ENCODE measurements at places on chromosomes 1 and 21.

- no peak for DNase-seq
Observed at GRCh38 chr1:4880626-4881025, 226.2 kb downstream of the AJAP1 start.

- peak; percentile 47 for DNase-seq
Observed at GRCh38 chr1:204507317-204508105, 8.7 kb upstream of the MDM4 start.

DNA sequence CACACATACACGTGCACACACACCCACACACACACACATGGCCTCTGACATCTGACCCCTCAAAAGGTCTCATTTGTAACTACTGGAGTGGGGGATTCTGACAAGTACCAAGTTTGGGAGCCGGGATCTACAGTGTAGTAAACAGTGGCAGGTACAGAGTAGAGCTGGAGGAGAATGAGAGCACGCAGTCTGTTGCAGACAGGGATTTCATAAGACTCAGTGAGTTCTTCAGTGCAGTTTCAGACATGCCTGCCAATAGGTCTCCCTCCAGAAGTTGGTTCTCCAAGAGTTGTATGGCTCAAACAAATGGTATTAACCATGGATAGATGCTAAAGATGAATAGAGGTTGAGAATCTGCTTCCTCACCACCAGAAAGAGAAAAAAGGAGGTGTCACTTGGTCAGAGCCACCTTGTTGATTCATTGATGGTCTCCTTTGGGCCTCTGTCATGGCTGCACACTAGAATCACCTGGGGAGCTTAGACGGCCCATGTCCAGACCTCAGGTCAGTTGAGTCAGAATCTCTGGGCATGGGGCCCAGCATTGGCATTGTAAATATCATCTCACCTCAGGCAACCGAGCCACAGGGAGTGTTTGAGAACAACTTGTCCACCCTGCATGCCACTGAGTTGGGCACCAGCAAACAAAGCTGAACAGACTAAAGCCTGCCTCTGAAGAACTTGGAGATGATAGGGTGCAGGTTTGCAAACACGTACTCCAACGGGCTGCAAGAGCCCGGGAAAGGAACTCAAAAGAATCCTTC is 122.1 kb downstream of the EDEM3 start:
- DNase-seq: no peak

GRCh38 chr1:117017648-117018047 is 16.1 kb downstream of the CD101 start:
- no peak for DNase-seq

GRCh38 chr1:151693057-151693651 is 23.4 kb downstream of the CELF3 start:
- peak; percentile 30 for DNase-seq

DNA sequence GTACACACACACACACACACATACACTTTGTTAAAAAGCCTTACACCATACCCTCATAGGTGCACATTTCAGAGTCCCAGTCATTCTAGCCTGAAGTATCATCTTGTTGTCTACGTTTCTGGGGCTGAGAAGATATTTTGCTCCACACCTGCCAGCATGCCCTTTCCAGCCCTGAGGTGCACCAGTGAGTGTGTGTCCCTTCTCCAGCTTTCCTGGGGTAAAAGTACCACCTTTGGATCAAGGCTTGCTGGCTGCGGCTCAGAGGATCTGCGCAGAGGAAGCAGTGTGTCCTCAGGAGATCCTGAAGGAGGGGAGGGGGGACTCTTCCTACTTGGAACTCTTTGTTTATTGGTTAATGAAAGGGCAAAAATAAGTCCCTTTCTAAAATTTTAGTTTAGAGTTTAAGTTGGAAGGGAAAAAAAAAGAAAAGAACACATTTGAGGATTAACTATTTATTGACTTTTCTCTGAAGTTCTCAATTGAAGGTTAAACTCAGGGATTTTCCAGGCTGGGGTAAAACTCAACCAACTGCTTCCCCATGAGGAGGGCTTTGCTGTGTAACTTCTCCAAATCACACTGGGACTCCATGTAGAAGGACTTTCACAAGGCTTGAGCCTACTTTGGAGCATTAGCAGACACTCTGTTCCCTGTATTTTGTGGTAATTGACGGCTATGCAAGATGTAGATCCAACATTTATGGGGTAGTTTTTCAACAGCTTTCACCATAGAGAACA is 200.3 kb upstream of the SGIP1 start:
- DNase-seq: peak; percentile 79

GRCh38 chr1:58454385-58454784 is 92.1 kb downstream of the OMA1 start:
- DNase-seq: no peak

DNA sequence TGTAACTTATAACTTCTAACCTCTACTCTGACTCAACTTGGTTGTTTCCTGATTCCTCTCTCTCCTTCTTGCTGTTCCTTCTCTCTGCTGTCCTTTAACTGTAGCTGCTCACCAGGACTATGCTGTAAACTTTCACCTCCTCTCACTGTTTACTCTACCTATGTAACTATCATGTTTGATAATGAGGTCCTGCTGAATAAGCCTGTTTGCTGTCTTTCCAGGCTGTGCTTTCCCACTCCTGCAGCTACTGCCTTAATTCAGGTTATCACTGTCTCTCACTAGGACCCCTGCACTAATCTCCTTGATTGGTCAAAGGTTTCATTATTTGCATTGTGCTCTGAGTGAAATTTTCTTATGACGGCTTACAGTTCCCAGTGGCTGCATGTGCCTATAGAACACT is 633.9 kb upstream of the PTBP2 start:
- no peak for DNase-seq

DNA sequence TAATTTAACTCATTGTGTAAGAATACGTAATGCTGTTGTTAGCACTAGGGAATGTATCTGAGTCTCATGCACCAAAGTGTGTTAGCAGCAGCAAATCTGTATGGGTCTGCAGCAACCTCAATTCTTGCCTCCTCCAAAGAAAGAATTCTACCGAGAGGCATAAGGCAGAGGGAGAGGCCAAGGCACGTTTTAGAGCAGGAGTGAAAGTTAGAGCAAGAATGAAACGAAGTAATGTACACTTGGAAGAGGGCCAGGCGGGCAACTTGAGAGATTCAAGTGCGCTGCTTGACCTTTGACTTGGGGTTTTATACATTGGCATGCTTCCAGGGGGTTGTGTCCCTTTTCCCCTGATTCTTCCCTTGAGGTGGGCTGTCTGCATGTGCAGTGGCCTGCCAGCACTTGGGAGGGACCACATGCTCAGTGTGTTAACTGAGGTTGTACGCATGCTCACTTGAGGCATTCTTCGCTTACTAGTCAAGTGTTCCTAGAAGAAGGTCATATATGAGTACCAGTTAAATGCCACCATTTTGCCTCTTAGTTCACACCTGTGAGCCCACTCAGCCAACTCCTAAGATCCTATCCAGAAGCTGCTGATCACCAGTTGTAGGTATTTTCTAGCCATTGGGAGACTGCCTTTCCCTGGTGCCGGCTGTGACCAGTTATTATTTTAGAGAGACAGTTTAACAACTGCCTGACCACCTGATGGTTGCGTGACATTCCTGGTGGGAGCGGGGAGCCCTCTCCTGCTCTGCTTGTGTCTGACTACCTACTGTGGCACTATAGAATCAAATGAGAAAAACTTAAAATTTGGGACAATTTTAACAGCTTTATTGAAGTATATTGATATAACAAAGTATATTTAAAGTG is 2.7 kb upstream of the CNN3 start:
- DNase-seq: no peak

DNA sequence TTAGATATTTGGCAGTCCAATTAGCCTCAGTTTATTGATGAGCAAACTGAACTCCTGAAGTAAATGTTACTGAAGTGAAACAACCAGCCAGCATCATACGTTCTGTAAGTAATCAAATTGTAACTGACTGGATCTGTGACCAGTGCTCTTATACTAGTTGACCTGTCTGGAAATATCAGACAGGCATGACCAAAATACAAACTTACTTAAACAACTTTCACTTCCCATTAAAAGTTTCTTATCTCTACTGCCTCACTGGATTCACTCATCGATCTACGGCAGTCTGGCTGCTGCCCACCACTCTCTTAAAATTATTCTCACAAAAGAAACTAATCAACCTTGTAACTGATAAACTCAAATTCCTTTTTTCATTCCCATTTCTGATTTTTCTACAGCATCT is 56.4 kb downstream of the WDR3 start:
- DNase-seq: no peak

GRCh38 chr1:170929835-170930554 is 5.3 kb upstream of the MROH9 start:
- DNase-seq: peak; percentile 68

GRCh38 chr21:42991992-42992740 is 17.8 kb downstream of the PKNOX1 start:
- no peak for DNase-seq

DNA sequence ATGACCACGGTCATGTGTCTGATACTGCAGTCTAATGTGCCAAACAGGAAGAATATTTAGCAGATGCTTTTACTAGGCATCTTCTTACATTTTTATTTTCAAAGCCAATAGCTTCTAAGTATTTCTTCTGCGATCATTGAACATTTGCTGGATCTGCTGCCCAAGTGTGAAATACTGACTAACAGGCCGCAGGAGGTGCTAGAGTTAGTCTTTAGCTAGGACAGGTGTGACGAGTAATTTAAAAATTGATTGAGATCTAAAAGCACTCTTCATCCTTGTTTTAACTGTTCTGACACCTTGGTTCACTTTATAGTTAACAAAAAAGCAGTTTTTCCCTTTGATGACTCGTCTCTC is 748 bp upstream of the FAM78B start:
- DNase-seq: no peak

DNA sequence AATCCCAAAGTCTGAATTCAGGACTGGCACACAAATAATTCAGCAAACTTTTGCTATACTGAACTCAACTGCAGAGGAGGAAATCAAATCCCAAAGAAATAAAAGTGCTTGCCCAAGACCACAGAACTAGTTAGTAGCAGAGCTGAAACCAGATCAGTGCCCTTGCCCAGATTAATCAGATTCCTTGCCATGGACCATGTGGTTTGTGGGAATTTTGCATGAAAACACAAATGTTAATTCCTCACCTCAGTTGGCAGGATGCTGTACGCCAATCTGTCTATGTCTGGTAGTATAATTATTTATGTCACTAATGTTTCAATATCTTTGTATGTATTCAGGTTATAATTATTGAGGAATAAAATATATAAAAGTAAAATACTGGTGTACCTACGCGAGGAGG is 173.8 kb downstream of the DAB1 start:
- DNase-seq: no peak

GRCh38 chr1:244801246-244801645 is 34.2 kb upstream of the COX20 start:
- DNase-seq: peak; percentile 62

DNA sequence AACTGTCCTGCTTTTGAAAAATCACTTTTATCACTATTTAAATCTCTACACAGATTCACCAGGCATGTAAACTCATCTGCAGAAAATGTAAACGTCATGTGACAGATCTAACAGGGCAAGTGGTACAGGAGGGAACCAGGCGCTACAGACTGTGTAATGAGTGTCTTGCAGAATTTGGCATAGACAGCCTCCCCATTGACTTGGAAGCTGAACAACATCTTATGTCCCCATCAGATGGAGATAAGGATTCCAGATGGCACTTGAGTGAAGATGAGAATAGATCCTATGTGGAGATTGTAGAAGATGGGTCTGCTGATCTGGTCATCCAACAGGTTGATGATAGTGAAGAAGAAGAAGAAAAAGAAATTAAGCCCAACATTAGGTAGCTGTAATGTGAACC is 50.3 kb downstream of the ZBTB8OS start:
- no peak for DNase-seq

- peak; percentile 67 for DNase-seq
Observed at GRCh38 chr1:157803851-157804250, 16.1 kb downstream of the FCRL1 start.

DNA sequence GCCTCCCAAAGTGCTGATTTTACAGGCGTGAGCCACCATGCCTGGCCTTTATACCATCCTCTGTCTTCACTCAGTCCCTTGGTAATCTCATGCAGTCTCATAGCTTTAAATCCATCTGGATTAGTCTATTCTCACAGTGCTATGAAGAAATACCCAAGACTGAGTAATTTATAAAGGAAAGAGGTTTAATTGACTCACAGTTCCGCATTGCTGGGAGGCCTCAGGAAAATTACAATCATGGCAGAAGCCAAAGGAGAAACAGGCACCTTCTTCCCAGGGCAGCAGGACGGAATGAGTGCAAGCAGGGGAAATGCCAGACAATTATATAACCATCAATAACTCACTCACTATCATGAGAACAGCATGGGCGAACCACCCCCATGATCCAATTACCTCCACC is 49.1 kb upstream of the CPLANE2 start:
- DNase-seq: no peak

- DNase-seq: no peak
Observed at GRCh38 chr1:36467027-36467410, 2.8 kb upstream of the MRPS15 start.

DNA sequence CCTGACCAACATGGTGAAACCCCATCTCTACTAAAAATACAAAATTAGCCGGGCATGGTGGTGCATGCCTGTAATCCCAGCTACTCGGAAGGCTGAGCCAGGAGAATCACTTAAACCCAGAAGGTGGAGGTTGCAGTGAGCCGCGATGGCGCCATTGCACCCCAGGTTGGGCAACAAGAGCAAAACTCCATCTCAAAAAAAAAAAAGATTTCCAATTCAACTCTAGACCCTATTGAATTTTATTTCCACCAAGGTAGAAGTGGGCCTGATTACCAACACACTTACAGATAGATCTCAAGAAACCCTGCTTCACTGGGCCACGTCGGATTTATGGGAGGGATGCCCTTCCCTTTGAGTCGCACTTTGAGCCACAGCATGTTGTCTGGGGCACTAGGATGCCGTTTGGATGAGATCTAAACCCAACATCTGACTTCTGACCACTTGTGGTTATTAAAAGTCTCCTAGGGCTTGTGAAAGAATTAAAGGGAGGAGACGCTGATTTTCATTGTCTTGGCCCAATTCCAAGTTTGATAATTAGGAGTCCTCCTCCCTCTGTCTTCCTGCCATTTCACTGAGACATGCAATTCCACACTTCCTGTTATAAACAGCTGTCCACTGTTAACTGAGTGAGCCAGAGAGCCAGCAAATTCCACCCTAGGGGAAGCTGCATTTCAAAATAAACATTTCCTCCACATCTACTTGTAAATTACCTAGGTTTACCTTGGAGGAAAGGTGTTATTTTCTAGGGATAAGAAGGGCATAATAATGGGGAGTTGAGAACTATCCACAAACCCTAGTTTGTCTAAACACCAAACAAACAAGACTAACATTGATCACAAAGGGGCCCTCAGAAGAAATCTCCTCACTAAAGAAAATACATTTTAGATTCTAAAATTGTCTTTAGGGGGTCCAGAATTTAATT is 5.2 kb upstream of the RERE start:
- DNase-seq: peak; percentile 51

DNA sequence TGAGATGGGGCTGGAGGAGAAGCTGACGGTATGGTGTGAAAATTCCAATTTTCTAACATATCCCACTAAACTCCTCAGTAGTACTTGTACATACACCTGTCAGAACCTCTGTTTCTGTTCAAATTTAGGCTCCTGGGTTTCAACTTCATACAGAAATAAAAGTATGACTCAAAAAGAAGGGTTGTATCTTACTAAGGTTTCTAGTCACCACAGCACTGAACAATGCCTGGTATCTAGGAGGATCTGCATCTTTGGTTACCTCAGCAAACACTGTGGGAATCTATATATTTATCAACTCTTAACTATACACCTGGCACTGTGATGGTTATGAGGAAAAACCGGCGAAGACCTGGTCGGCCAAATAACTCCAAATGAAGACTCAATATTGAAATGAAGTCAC is 13.8 kb downstream of the RBM34 start:
- DNase-seq: no peak

- DNase-seq: no peak
Observed at GRCh38 chr1:156852418-156852874, 6.5 kb downstream of the INSRR start.
